ENCODE measurements at places on chromosomes 12 and 14. TPM values are rescaled to one million over a fixed set of nuclear protein-coding genes. Genes with fewer than 3 reads are reported as not detected.

- no peak overlapping the region for H3K27ac ChIP-seq
- DNase-seq, result no peak
- H3K36me3 ChIP-seq, result no peaks in the 10 kb centered on the region
- H3K27me3 ChIP-seq, result no peaks in the 10 kb centered on the region
These were observed 256.2 kb upstream of the CPNE8 start for GRCh38 chr12:39161465-39162085.

DNA sequence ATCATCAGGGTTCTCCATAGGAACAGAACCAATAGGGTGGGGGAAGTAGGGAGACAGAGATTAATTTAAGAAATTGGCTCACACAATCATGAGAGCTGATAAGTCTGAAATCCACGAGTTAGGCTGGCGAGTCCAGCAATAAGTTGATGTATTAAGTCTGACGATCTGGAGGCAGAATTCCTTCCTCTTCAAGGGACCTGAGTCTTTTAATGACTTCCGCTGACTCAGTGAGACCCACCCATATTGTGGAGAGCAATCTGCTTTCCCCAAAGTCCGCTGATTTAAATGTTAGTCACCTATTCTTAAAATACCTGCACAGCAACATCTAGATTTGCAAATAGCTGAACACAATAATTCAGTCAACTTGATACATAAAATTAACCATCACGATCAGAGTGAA is 97.8 kb downstream of the SPTSSA start:
- no peak overlapping the region for H3K27ac ChIP-seq
- no peaks in the 10 kb centered on the region for H3K36me3 ChIP-seq
- no peak for DNase-seq

GRCh38 chr14:71592361-71592760 is 339.9 kb upstream of the RGS6 start:
- H3K4me1 ChIP-seq, result peaks cover 4% of the 10 kb centered on the region
- H3K27me3 ChIP-seq, result no peaks in the 10 kb centered on the region
- H3K36me3 ChIP-seq, result no peaks in the 10 kb centered on the region
- no peak overlapping the region for H3K27ac ChIP-seq
- H3K4me3 ChIP-seq, result no peak overlapping the region

DNA sequence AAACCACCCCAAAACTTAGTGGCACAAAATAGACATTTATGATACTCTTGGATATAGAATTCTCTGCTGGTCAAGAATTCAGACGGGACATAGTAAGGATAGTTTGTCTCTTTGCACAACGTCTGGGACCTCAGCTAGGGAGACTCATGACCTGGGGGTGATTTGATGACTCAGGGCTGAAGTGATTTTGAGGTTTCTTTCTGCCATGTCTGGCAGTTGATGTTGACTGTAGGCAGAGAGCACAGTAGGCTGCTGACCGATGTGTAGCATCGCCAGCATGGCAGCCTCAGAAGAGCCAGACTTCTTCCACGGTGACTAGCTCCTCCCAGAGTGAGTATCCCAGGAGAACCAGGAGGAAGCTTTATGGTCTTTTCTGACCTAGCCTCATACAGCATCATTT is 88.9 kb upstream of the FRMD6 start:
- H3K27ac ChIP-seq, result no peak overlapping the region
- DNase-seq, result no peak
- no peaks in the 10 kb centered on the region for H3K27me3 ChIP-seq
- H3K4me3 ChIP-seq, result no peak overlapping the region
- no peaks in the 10 kb centered on the region for H3K36me3 ChIP-seq
- H3K4me1 ChIP-seq, result no peaks in the 10 kb centered on the region

DNA sequence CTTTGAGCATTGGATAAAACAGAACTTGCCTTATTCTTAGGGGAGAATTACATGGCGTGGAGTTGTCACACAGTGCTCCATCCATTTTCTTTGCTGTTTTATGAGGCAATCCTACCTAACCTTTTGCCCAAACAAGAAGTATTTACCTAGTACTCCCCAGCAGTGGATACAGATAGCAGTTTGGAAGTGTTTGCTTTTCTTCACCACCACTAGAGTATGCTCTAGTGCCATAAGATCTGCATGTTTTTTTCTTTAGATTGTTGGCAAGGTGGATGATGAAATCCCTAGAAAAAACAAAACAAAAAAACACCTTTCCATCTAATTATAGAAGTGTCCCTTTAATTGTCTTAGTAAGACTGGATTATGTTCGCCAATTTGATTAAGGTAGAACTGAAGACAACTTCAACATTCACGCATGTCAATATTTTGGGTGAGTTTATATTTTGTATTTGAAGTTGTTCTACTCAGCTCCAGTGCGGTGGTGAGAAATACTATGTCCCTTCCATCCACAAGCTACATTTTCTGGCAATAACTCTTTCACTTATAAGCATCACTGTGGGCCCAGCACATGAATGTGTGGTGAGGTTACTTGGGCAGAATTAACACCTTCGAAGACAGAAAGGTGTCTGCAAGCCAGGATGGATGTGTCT is 23.6 kb upstream of the TMEM260 start:
- no peaks in the 10 kb centered on the region for H3K27me3 ChIP-seq
- no peak overlapping the region for H3K4me3 ChIP-seq

GRCh38 chr12:79934281-79935020 is 446 bp downstream of the PPP1R12A start:
- peak; percentile 12 for DNase-seq
- peak overlapping the region; percentile 95 for H3K4me3 ChIP-seq
- H3K4me1 ChIP-seq, result peaks cover 40% of the 10 kb centered on the region
- no peaks in the 10 kb centered on the region for H3K27me3 ChIP-seq
- peak overlapping the region; percentile 95 for H3K27ac ChIP-seq
- H3K36me3 ChIP-seq, result no peaks in the 10 kb centered on the region

GRCh38 chr14:97116546-97116945 is 319.4 kb downstream of the VRK1 start:
- H3K27ac ChIP-seq, result no peak overlapping the region
- no peak overlapping the region for H3K4me3 ChIP-seq
- no peaks in the 10 kb centered on the region for H3K27me3 ChIP-seq
- DNase-seq, result no peak
- H3K36me3 ChIP-seq, result no peaks in the 10 kb centered on the region

GRCh38 chr14:81314443-81315175 is 85.5 kb downstream of the STON2 start:
- no peak overlapping the region for H3K27ac ChIP-seq
- peaks cover 12% of the 10 kb centered on the region for H3K4me1 ChIP-seq
- no peaks in the 10 kb centered on the region for H3K36me3 ChIP-seq
- no peaks in the 10 kb centered on the region for H3K27me3 ChIP-seq
- DNase-seq, result no peak

DNA sequence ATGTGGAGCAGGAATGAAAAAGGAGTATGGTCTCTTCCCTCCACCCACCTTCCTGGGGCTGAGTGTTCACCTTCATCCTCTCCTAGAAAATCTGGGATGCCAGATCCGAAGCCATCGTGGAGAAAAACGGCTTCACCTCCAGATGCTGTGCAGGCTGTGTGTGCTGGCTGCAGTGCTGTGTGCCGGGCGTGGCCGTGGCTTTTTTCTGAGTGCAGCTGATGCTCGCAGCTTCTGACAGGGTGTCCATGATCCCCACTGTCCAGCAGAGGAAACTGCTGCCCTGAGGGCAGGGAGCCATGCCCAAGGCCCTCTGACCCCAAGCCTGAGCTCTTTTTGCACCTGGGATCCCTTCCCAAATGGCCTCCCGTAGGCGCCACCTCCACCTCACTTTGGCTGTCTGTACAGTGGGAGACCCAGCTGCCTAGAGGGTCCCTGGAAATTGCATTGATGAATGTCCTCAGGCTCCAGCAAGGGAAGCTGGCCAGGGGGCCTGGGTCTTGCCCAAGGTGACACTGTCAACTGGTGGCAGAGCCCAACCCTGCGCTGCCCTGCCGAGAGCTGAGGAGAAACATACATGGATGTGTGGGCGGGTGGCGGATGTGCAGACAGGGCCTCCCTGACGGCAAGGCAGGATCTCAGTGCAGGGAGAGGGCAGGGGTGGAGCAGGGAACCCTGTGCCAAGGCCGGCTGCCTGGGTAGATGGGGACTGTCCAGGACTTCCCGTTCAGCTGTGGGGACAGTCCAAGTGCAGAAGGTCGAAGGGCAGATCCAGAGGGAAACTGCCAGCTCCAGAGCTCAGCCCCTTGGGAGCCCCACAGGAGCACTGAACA is 53.3 kb downstream of the BEGAIN start:
- H3K36me3 ChIP-seq, result no peaks in the 10 kb centered on the region
- no peak overlapping the region for H3K27ac ChIP-seq
- H3K4me1 ChIP-seq, result peaks cover 7% of the 10 kb centered on the region
- peak; percentile 5 for DNase-seq
- H3K27me3 ChIP-seq, result no peaks in the 10 kb centered on the region
- no peak overlapping the region for H3K4me3 ChIP-seq

GRCh38 chr12:68460236-68460635 is 128.1 kb upstream of the MDM1 start:
- H3K4me3 ChIP-seq, result no peak overlapping the region
- no peaks in the 10 kb centered on the region for H3K36me3 ChIP-seq
- DNase-seq, result no peak
- H3K4me1 ChIP-seq, result no peaks in the 10 kb centered on the region

- no peak for DNase-seq
- H3K36me3 ChIP-seq, result no peaks in the 10 kb centered on the region
- H3K4me3 ChIP-seq, result no peak overlapping the region
- no peak overlapping the region for H3K27ac ChIP-seq
These were observed 21.0 kb upstream of the TUNAR start for GRCh38 chr14:95855606-95856005.

GRCh38 chr12:79690142-79690637 is 574 bp downstream of the PAWR start:
- no peaks in the 10 kb centered on the region for H3K36me3 ChIP-seq
- no peaks in the 10 kb centered on the region for H3K4me1 ChIP-seq

GRCh38 chr14:22509036-22509709 is 79.9 kb downstream of the DAD1 start:
- H3K36me3 ChIP-seq, result no peaks in the 10 kb centered on the region
- peaks cover 17% of the 10 kb centered on the region for H3K4me1 ChIP-seq
- H3K27me3 ChIP-seq, result no peaks in the 10 kb centered on the region
- H3K27ac ChIP-seq, result no peak overlapping the region
- no peak for DNase-seq

DNA sequence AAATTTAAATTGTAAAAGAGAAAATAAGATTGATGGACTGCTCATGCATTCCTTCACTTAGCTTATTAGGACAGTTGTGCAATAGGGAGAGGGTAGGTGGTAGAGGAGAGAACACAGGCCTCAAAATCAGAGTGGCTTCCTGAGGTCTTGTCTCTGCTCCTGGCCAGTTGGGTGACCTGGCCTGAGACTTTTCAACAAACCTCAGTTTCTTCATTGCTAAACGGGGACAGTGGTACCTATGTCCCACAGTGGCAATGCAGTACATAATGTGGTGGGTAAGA is 2.6 kb downstream of the MAP3K12 start:
- peak overlapping the region; percentile 46 for H3K27ac ChIP-seq
- no peaks in the 10 kb centered on the region for H3K36me3 ChIP-seq
- no peak for DNase-seq
- H3K4me3 ChIP-seq, result no peak overlapping the region

Gene MDGA2
- not detected for total RNA-seq

Gene FLVCR2
- 12.3 TPM for total RNA-seq

Gene CCDC184
- 2.0 TPM for total RNA-seq

Gene SLC5A8
- not detected for total RNA-seq

Gene TRPV4
- not detected for total RNA-seq

Gene VRTN
- not detected for total RNA-seq

Gene PTPRB
- total RNA-seq, result 11.7 TPM

Gene PLD4
- not detected for total RNA-seq

All from gastrocnemius medialis (tissue), 4 donors.